ENCODE measurements at places on chromosomes 3 and 15.
A peak's percentile ranks its signal among the peaks of the same experiment; 100 is the strongest.

GRCh38 chr3:173938159-173938558 lies 540.6 kb downstream of the NLGN1 start:
- peak; percentile 4 for DNase-seq

- no peak for DNase-seq
Observed at GRCh38 chr3:176937541-176937940, 259.7 kb downstream of the TBL1XR1 start.

DNA sequence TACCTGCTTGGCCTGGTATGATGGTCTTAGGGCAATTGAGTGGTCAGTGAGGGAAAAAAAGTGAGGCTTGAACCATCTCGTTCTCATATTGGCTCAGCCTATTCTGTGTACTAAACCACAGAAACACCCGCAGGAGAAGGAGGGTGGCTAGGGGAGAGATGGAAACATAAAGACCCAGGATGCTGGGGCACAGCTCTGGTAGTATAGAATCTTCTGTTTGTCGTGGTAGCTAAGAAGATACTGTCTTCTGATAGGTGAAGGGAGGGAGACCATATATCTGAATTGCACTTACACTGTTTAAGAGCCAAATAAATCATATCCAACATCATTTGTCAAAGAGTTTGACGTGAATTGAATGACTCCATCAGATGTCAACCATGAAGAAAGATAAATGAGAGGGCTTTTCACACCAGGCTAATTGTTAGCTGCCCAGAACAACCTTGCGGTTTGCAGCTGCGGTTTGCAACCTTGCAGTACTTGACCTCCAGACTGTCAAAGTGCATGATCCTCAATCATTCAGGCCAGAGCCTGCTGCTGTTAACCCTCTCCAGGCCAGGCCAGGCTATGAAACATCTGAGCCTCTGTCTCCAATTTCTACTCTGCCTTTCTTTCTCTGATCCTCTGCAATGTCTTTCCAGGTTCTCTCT lies 40.9 kb upstream of the PIK3R4 start:
- no peak for DNase-seq

DNA sequence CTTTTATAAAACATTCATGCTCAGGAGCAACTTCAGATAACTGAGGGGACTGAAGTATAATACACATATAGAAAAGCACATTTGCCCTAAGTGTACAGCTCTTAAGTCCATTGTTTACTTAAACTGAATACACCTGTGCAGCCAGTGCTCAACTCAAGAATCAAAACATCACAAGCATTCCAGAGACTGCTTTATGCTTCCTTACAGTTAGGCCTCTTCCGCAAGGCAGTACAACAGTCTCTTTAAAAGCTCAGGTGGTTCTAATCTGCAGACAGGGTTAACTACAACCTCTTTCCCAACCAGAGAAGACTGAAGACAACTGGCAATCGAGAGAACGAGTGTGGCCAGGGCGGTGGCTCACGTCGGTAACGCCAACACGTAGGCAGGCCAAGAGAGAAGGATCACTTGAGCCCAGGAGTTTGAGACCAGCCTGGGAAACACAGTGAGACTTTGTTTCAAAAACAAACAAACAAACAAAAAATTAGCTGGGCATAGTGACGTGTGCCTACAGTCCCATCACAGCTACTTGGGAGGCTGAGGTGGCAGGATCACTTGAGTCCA lies 16.9 kb downstream of the MCCC1 start:
- DNase-seq = no peak

GRCh38 chr3:158847452-158847821 lies 45.6 kb downstream of the MFSD1 start:
- DNase-seq = no peak

DNA sequence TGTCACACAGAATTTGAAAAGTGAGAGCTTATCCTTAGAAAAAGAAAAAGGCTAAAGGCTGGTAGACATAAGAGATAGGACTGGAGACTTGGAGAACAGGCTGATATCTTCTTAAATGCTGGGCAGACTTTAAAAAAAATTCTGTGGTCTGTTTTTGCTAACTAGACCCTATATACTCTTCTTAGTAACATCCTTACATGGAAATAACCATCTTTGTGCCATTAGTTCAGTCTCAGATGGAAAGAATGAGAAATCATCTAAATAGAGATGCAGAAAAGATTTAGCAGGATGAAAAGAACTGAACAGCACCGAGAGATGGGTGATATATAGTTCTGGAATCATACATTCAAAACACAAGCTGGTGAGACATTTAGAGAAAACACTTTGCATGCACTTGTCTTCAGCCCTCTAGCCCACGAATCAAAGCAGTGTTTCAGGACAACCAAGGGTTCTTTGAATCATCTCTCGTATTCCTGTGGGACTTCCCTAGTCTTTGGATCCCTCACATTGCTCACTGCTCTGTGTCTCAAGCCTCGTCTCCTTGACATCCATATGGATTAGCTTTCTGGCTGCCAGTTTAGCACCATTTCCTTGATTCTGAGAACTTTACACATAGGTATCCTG lies 93.0 kb upstream of the LYSMD4 start:
- DNase-seq = no peak

DNA sequence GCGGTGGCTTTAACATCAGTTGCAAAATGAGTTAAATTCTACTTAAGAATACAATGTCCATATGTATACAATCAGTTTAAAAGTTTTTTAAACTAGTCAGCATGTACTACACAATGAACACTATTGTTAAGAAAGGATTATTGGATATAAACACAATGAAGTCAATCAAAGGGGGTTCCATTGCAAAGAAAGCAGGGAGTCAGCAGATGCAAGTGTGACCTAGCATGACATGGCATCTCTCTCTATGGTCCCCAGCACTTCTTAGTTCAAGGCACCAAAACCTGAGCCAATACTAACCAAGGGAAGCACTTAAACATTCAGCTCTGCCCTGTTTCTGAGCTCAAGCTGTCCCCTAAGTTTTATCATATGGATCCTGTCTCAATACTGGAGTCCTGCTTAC lies 17.0 kb downstream of the KLHL6 start:
- no peak for DNase-seq

Measured in hematopoietic multipotent progenitor cell treated with erythropoietin and hydrocortisone succinate and interleukin-3 and kit ligand, for 8 days (in vitro differentiated cells).